Activated naive CD4-positive, alpha-beta T cell treated with anti-CD3 and anti-CD28 coated beads, Interleukin-2, amount 50 U/mL, for 72 hours (primary cell): ENCODE measurements at places on chromosomes 6 and 20. TPM values are rescaled to one million over a fixed set of nuclear protein-coding genes. Genes with fewer than 3 reads are reported as not detected.

GRCh38 chr20:4794846-4795245, 73.1 kb downstream of the PRND start:
- DNase-seq = no peak

GRCh38 chr20:58765780-58766179, 73.2 kb downstream of the NPEPL1 start:
- DNase-seq = no peak

DNA sequence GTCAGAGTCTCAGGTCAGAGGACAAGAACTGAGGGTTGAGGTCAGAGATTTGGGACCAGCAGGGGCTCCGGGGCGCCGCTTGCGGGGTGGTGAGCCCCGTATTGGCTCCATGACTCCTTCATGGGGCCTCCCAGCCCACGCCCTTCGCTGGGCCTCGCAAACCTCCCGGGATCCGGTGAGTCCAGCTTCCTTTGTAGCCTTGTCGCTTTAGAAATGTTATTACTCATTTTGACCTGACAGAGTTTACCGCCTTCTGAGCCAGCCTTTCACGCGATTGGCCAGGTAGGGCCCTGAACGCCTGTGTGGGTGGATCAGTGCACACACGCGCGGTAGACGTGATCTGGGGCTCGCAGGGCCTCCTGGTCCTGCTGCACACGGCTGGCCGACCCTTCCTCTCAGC, 181.1 kb downstream of the ERMARD start:
- DNase-seq = no peak

DNA sequence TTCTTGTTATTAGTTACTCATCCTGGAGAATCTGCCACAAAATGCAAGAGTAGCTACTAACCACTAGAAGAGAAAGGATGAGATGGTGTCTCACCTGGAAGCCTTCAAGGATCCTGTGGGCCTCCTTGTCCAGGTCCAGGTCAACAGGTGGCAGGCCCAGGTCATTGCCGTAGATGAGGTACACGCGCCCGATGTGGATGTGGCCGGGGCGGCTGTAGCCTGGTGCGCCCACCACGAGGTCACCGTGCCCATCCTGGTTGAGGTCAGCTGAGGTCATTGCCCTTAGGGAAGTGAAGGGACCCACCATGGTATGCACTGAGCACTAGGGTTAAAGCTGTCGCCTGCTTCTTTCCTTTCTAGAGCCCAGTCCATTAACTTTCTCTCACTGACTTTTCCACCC, 35.5 kb downstream of the GPLD1 start:
- no peak for DNase-seq

DNA sequence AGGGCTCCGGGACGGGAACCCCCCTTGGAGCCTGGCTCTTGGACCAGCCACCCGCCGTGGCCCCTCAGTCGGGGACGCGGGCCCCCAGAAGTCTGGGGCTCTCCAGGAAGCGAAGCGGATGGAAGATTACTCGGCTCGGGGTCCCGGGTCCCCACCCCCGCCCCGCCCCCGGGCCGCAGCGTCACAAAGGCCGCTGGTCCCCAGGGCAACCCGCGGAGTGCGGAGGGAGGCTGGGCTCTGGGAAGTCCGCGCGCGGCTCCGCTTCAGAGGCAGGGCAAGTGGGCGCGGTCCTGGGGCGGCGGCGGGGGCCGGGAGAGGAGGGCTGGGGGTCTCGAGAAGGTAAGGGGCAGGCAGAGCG, at the start of gene FNDC11:
TSS of gene FNDC11 (plus strand) at position 227 of the 358 bp plus-strand sequence. CDS start 1,505 bp downstream, outside the sequence.
- DNase-seq = no peak

DNA sequence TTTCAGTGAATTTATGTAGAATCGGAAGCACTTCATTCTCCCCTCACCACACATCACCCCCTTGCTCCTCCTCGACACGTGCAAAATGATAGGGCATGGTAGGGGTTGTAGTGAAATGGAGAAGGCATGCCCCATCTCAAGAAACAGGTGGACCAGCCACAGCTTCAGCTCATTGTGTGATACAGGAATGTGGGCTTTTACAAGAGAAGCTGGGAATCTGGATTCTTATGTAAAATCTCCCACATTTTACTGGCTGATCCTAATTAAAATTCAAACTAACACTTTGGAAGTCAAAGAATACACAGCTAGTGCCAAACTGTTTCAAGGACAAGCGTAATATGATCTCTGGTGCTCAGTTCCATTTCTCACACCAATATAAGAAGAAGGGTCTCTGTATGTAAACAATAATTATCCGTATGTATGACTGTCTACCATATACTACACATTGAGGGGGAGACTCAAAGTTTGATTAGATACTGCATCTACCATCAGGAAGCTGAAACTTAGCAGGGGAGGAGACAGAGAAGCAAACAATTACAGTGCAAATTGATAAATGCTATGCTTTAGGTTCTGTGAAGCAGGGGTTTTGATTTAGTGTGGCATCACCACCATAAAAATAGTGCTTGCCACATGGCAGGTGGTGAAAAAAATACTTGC, 24.3 kb upstream of the KIAA0408 start:
- DNase-seq = no peak

DNA sequence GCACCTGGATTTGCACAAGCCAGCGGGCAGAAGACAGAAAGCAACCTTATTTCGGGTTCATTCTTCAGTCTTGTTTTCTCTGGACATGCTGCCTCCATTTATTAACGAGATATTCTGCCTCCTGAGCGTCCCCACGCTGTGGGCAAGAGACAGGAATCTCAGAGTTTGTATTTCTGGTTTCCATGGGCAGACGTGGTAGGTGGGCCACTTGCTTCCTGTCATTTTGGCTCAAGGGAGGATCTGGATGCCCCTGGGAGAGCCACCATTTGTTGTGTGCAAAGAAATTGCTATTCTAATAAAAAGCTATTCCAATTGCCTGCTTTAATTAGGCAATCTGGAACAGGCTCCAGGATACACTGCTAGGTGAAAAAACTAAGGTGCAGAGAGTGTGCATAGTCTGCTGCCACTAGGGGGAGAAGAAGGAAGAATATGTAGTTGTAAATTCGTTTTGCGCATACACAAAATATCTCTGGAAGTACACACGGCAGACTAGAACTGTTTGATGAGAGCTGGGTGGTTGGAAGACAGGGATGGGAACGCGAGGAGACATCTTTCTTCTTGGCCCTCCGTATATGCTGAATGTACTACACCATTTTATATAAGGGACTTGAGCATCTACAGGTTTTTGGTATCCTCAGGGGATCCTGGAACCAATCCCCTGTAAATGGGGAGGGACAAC, 30.1 kb upstream of the SLC16A10 start:
- no peak for DNase-seq

DNA sequence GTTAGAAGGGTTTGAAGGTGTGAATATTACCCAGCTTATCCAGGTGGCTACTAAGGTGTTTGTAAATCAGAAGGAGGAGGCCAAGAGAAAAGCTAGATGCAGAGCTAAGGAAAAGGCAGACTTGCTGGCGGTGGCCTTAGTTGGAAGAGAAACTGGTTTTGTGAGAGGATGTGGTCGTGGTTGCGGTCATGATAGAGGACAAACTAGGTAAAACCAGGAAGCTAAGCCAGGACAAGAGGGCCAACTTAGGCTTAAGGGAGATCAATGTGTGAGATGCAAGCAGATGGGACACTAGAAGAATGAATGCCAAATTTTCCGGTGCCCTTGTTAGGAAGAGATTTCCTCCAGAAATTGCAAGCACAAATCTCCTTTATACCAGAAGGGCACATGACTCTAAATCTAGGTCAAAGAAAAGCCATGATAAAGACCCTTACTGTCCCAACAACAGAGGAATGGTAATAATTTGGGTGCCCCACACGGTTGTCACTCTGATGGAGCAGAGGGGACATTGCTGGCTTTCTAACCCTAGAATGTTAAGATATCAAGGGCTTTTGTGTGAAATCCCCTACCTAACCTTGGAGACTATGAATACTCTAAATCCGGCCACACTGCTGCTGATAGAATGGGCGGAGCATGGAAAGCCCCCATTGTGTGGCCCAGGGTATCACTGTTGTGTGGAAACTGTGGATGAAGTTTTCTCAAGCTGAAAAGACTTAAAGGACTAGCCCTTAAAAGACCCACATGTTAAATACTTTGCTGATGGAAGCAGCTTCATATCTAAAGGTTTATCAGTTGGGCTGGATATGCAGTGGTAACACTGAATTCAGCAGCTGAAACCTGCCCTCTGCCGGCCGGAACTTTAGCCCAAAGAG, 7.8 kb downstream of the IL22RA2 start:
- no peak for DNase-seq

DNA sequence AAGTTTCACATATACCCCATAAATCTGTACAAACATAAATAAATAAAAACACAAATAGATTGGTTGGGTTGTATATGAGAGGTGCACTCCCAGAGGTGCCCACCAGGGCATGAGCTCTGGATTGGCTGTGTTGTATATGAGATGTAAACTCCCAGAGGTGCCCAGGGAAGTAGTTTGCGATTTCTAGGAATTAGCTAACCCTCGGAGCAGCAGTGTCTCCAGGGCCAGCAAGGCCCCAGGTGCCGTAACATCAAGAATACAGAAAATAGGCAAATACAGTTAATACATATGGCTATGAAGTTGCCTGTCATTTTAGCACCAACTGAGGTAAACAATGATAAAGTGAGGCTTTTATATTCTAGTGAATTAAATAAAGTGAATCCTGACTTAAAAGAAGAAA, 5.4 kb upstream of the GINM1 start:
- DNase-seq = no peak

DNA sequence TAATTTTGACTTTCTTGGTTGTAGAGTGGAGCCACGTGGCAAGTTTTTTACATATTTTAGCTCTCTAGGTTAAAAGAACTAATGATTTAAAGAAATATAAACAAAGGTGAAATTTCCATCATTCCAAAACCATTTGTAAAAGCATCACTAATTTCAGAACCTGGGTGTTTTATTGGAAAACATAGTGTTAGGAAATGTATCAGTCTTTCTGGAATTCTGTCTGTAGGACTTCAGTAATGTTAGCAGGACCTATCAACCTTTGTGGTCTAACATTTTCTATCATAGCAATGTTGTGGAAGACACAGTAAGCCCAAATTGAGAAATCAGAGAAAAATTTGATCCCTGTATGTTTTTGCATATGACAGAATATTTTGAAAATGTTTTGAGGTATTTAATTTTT, 28.3 kb downstream of the L3MBTL3 start:
- no peak for DNase-seq

DNA sequence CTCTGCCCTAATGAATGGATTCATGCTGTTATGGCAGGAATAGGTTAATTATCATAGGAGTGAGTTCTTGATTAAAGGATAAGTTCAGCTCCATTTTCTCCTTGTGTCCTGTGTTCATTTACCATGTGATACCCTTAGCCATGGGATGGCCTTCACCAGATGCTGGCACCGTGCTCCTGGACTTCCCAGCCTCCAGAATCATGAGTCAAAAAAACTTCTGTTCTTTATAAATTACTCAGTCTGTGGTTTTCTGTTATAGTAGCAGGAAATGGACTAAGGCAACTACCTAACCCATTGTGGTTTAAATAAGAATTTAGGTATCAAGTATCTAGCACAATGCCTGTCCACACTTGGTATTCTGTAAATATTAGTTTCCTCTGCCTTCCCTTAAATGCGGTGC, 223.5 kb downstream of the MEI4 start:
- DNase-seq = no peak

DNA sequence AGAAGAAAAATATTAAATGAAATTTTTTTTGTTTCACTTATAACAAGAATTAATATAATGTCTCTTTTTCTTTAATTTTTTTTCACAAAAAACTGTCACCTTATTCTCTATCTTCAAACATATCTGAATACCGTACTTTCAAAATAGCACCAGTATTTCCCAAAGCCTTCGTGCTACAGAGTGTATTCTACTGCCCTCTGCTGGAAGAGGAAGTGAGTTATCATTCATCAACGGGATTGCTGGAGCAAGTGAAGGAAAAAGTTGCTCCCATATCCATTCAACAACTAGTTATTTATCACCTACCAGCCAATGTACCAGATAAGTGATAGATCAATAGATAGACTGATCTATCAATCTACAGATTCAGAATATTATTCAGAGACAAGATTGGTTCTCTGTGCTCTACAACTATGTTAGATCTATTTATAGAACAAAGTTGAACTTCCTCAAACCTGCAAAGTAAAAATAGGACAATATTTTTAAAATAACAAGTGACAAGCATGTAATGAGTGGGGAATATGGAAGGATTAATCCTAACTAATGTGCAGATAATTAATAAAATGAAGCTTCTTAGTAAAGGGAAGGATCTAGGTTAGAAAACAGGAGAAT, 26.7 kb upstream of the TFAP2B start:
- no peak for DNase-seq

DNA sequence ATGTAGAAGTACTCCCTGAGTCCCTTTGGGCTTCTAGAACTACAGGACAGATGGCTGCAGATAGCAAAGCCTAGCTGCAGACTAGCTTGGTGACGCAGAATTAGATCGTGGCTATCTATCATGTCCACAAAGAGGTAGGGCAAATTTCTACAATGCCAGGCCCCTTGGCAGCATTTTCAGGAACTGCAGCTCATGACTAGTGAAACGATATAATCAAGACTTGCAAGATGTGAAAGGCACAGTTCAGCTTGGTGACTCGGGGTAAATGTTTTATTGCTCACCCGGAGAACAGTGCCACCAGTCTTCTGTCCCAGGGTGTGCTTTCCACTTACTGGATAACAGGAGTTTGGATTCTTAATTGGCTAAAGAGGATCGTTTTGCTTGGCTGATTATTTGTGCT, 108.7 kb upstream of the LY86 start:
- no peak for DNase-seq

GRCh38 chr6:126947070-126947469, 171.4 kb upstream of the RSPO3 start:
- DNase-seq = no peak

GRCh38 chr6:155276638-155277037, 12.8 kb downstream of the CLDN20 start:
- DNase-seq = no peak

DNA sequence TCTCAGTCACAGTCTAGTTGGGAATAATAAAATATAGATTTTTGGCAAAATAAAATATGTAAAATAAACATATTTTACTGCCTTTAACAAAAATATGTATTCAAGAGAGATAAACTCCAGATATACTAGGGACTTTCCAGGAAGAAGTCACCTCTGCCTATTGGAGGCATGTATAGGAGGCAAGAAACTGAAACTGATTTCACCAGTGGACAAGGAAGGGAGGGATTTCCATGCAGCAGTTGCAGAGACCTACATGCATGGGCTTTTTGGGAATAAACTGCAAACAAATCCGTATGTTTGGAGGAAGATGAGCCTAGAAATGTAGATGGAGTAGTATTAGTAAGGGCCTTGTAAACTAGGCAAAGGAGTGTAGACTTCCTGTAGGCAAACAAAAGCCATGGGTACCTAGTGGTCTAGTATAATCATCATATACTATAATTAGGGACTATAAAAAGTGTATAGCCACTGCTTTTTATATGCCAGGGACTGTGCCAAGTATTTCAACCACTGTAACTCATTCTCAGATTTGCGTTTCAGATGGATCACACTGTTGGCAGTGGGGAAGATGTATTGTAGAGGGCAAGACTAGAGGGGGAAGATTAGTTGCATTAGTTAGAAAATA, 38.9 kb downstream of the CD109 start:
- DNase-seq = no peak

SPATA2 gene
- 7.9 TPM for total RNA-seq

CYP21A2 gene
- 0.32 TPM for total RNA-seq

BPIFB4 gene
- total RNA-seq = not detected

LTB gene
- total RNA-seq = 89.3 TPM

TRAPPC3L gene
- not detected for total RNA-seq

CPXM1 gene
- 3.5 TPM for total RNA-seq

TRIM38 gene
- 37.7 TPM for total RNA-seq

CHD6 gene
- 19.6 TPM for total RNA-seq

EFCAB8 gene
- 0.70 TPM for total RNA-seq
